Activated CD8-positive, alpha-beta memory T cell treated with anti-CD3 and anti-CD28 coated beads for 24 hours (primary cell): ENCODE measurements at places on chromosomes 7 and 10.
A peak's percentile ranks its signal among the peaks of the same experiment; 100 is the strongest.

GRCh38 chr10:60397792-60398191 is 8.1 kb upstream of the ANK3 start:
- no peak for DNase-seq

DNA sequence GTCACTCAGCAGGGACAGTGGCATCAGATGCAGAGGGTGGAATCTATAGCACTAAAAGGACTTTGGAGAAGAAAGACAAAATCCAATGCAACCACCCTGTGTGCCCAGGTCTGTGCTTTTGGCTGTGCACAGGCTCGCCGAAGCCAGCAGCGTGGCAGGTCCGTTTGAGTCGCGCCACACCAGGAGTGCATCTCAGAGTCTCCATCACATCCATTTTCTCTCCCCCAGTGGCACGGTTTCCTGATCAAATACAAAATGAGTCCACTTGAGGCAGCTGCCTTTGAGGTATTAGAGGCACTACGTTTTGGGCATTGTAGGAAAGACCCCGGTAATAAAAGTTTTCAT is 23.4 kb upstream of the PROSER2 start:
- DNase-seq = no peak

DNA sequence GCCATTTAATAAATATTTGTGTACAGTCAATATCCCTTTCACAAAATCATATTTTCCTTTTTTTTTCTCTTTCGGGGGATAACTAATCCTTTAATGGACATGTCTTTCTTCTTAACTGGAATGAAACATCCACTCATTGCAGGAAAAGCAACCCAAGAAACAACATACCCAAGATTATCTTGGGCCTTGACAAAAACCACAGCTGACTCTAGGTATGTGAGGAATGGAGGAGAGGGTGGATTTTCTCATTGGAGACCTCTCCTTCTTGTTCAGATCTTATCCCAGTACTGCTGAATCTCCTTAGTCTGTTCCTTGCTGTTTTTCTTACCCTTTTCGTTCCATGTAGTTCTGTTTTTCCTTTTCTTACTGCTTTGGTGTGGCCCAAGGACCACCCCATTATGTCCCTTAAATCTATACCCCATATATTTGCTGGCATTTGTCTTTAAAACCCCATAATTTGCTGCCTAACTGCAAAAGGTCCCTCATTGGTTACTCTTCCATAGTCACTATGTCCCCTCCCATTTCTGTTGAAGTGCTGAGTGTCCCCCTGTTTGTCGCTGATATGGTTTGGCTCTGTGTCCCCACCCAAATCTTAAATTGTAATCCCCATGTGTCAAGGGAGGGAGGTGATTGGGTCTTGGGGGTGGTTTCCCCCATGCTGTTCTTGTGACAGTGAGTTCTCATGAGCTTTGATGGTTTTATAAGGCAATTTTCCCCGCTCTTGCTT is 6.8 kb upstream of the CDK6 start:
- DNase-seq = no peak

DNA sequence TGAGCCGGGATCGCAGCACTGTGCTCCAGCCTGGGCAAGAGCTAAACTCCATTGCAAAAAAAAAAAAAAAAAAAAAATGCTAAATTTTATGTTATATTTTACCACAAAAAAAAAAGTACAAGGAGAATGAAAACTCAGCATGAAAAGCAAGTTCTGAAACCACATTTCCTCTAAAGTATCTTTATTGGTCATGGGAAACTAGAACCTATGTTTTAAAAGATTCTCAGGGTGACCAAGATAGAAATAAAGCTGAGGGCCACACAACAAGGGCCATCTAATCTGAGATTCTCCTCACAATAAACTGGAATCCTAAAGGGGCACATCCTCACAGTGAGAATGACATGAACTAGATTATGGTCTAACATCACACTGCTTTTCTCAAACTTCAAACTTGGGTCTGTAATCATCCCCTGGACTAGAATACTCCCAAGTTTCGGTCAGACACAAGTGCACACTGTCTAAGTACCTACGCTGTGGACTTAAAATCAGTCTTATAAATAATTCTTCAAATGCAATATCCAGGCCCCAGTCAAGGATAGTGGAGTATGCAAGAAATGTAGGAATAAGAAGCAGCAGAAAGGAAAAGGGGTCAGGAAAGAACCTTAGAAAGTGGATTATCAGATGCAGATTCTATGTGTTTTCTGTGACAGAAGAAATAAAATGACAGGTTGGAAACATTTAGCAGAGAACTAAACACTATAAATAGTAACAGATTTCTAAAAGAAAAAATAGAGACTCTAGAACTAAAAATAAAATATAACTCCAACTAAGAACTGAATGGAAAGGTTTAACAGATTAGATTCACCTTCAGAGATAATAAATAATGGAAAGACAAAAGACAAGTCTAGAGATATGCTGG is 49.9 kb downstream of the COA1 start:
- no peak for DNase-seq

GRCh38 chr7:641269-641671 is 85.2 kb upstream of the DNAAF5 start:
- no peak for DNase-seq

GRCh38 chr10:43260117-43260761 is 6.6 kb downstream of the RASGEF1A start:
- peak; percentile 55 for DNase-seq

DNA sequence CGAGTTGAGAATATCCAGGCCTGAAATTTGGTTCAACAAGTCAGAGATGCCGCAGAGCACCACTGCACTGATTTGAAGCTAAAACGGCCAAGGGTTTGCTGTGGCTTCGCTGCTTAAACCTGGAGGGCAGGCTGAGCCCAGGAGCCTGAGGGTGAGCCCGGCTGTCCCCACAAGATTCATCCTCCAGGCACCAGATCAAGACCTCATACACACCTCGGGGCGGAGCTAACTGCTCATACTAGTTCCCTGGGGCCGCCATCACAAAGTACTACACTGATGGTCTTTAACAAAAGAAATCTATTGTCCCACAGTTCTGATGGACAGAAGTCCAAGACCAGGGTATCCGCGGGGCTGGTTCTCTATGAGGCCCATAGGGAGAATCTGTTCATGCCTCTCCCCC is 16.9 kb upstream of the TRIM56 start:
- DNase-seq = no peak

DNA sequence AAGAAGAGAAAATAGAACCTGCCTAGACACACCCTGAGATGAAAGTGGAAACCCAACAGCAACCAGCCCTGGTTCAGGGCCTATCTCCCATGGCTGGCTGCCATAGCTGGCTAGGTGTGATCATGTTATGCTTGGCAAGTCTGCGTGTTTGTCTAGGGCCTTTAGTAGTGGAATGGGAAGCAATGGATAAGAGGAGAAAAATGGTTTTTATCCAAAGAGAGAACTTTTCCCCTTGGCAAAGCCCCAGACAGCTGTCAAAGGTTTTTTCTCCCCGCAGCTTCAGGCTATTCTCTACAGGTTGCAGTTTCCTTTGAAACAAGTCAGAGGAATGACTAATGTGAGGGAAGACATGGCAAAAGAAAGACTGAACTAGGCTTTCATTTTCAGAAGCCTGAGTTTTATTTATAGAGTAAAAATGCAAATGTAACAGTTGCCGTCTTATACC is 161.5 kb downstream of the SEMA3D start:
- DNase-seq = no peak

- DNase-seq = peak; percentile 62
Observed at GRCh38 chr10:72076756-72077155, 11.6 kb downstream of the SPOCK2 start.

GRCh38 chr10:129288999-129289584 is 177.9 kb upstream of the MGMT start:
- no peak for DNase-seq

DNA sequence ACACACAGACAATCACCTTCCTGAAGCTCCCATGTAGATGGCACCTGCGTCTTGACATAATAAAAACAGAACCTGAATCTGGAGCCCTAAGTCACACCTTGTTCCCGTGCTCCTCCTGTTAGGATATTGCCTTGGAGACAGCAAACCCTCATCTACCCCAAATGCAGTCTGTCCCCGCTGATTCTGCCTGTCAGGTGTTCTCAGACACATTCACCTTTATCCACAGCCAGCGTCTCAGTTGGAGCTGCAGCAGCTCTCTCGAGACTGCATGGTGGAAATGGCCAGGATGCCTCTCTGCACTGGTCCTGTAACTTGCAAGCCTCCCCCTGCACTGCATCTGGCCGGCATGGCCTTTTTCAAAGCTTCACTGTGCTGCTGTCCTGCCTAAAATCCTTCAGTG is 218.0 kb upstream of the ZNF32 start:
- DNase-seq = peak; percentile 38

DNA sequence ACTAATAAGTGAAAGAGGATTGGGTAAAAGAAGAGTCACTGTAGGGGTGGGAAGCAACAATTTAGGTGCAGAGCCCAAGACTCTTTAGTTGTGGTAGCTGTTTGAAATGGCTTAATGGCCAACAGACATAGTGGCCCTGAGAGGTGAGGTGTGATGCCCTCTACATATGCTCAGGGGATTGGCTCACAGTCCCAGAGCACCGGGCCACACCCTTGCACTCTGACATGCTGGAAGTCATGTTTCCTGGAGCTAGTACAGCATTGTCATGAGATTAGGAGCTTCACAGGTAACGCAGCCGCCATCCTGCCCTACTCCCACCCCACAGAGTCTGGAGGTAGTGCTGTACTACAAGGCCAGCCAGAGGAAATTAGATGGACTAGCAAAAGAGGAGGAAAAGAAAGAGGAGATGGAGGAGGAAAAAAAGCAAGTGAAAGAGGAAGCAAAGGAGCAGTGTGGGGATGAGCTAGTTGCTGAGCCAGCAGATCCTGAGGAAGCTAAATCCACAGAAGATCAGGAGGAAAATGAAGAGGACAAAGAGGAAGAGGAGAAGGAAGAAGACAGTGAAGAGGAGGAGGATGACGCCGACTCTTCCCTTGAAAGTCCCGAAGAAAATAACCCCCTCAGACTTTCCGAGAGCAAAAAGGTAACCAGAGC is 14.8 kb upstream of the FLNC start:
- DNase-seq = no peak

DNA sequence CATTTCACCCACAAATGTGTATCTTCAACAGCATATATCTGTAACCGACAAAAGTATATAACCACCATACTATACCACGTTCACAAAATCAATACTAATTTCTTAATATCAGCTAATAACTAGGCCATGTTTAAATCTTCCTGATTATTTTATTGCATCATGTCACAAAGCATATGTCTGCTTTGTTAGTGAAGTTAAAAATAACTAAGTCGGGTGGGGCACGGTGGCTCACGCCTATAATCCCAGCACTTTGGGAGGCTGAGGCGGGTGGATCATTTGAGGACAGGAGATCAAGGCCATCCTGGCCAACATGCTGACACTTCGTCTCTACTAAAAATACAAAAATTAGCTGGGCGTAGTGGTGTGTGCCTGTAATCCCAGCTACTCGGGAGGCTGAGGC is 47.7 kb downstream of the HERC4 start:
- no peak for DNase-seq

GRCh38 chr7:144473908-144474307 is 70.4 kb upstream of the NOBOX start:
- no peak for DNase-seq

DNA sequence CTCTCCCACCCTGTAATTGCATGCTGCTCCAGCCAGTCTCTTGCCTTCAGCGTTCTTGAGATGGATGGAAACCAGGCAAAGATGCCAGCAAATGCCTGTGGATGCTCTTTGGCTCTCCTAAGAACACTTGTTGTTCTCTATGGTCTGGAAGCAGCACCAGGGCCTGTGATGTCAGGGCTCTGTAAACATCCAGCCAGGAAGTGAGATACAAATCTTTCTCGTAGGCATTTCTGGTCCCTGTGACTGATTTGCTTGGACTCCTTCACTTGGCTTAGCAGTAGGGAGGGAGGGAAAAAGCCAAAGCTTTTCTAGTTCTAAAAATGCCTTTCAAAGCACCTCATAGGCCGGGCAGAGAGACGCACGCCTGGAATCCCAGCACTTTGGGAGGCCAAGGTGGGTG is 201.3 kb downstream of the REEP3 start:
- no peak for DNase-seq

DNA sequence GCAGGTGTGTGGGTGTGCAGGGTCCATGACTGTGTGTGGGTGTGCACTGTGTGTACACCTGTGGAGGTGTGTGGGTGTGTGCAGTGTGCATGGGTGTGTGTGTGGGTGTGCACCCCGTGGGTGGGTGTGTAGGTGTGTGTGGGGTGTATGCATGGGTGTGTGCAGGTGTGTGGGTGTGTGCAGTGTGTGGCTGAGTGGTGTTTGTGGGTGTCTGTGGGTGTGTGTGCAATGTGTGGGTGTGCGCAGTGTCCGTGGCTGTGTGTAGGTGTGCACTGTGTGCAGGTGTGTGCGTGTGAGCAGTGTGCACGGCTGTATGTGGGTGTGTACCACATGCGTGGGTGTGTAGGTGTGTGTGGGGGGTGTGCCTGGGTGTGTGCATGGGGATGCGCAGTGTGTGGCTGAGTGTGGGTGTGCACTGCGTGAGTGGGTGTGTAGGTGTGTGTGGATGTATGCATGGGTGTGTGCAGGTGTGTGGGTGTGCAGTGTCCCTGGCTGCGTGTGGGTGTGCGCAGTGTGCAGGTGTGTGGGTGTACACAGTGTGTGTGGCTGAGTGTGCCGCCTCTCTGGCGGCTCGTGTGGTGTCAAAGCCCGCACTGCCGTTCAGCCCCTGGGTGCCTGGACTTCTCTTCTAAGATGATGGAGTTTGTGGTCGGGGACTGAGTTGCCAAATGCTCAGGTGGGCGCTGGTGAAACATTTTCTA is 208.3 kb downstream of the DNAJB6 start:
- no peak for DNase-seq

DNA sequence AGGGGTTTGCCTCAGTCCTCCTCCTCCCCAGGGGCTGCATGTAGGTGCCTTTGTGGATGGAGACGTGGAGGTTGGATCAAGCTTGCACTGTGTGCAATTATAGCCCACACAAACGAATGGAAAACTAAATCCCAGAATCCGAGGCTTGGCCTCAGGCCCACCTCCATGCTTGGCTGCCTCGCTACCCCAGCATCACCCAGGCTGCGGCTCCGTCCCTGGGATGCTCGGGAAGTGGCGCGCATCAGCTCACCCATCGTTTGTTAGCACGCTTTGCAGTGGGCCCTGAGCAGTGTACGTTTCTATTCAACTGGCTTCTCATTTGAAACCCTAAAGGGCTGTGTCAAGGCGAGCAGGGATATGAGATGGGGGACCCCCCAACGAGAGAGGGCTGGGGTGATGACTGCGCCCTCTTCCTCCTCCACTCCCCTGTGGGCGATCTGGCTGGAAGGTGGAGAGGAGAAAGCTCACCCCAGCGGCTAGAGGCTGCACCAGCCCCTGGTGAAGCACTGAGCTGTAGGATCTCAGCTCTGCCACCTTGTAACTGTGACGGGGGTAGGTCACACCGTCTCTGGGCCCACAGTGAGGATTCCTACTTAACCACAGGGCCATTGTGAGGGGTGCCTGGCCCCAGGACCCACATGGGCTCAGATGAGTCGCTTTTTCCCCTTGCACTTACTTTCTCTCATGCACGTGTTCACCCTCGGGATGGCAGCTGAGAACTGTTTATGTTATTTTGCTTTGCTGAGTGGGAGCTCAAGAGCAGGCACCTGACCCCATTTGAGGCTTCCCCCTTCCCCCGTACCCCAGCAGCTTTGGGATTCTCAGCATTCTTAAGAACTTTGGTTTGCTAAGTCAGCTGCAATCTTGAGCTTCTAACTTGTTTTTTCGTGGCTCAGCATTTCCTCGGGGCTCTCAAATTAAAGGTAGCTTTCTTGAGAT is 12.7 kb upstream of the BTBD16 start:
- no peak for DNase-seq
